ENCODE measurements at places on chromosomes 4 and X.

GRCh38 chr4:125331116-125331515, 16.4 kb downstream of the FAT4 start:
- no peak for DNase-seq

GRCh38 chrX:57674861-57675260, 5.2 kb downstream of the NLRP2B start:
- DNase-seq = no peak

- no peak for DNase-seq
Measured at GRCh38 chr4:32455231-32455630, 1735.1 kb downstream of the PCDH7 start.

DNA sequence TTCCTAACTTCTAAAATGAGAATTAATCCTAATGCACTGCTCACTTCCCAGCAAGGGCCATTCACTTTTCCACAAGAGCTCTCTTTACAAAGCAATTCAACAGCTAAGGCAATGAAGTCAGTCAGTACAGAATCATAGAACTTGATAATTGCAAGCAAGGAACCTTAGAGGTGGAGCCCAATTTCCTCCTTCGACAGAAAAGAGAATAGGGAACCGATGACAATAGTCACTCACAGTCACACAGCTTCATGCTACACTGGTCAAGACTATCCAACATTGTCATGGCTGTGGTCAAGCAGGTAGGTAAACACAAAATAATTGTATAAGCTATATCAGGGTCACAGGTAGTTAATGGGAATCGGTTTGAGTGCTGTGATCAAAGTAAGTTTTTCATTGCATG, 90.0 kb downstream of the ELOVL6 start:
- DNase-seq = no peak

DNA sequence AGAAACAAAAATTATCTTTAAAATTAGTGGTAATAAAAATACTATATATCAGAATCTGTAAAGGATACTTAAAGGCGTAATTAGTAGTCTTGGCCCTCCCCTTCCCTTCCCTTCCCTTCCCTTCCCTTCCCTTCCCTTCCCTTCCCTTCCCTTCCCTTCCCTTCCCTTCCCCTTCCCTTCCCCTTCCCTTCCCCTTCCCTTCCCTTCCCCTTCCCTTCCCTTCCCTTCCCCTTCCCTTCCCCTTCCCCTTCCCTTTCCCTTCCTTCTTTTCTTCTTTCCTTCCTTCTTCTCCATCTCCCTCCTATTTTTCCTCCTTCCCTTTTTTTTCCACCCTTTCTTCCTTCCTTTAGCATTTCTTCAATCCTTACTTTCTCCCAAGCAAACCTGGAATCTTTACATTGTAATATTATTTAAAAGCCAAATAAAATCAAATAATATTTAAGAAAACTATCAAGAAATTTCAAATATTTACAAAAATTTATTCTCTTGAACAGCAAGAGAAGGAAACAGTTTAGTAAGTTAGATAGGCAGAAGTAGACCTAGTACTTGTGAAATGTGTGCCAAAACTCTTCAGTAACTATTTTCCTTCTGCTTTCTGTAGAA, 379.8 kb upstream of the ATOH1 start:
- no peak for DNase-seq

GRCh38 chrX:150954951-150955350, 28.2 kb upstream of the HMGB3 start:
- no peak for DNase-seq

- no peak for DNase-seq
Measured at GRCh38 chrX:131795442-131796229, 227.5 kb upstream of the STK26 start.

GRCh38 chrX:25285598-25285997, 269.8 kb upstream of the ARX start:
- DNase-seq = no peak

GRCh38 chr4:154973244-154974035, 192.4 kb downstream of the RBM46 start:
- no peak for DNase-seq

DNA sequence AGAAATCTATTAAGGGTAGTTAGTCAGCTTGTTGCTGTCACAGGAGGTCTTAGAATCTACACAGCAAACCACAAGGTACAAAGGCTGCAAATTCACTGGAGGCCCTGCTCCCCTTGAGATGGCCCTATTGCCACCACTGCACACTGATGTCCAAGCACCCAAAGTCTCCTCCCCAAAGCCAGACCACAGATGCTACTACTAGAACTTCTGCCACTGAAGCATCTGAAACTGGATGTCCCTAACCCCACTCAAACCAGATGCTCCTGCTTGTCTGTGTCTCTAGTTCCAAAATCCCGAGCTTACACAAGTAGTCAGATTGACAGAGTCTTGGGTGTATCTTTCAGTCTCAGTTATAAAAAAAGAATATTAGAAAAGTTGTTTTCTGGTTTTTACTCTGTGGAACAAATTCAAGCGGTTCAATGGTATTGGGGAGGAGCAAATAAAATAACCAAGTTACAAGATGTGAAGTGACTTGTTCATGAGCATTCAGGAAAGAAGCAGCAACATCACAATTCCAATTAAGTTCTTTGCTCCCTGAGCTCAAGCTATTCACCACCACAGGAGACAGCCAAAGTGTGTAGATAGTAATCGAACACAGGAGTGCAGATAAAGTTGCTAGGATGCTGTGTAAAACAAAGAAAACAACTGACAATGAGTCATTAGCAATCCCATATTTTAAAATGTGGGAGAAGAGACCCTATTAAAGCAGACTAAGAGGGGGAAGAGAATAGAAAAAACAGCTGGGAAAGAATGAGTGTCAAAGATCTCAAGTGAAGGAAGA, 352.3 kb downstream of the PDGFC start:
- DNase-seq = no peak

DNA sequence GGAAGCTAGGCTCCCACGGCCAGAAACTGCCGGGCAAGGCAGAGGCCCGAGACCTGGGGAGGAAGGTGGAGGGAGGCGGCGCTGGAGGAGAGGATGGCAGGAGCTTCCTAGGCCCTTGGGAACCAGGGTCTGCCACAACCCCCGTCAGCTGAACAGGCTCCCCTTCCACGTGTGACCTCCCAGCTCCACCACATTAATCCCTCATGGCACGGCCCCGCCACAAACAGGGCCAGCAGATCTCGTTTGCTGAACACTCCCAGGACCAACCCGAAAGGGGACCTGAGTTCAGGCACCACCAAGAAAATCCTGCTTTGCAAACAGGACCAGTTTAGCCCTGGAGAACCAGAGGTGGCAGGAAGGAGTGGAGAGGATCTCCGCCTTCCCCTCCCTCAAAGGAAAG, 62.7 kb downstream of the FHDC1 start:
- no peak for DNase-seq

- no peak for DNase-seq
Measured at GRCh38 chrX:6694977-6695376, 160.1 kb upstream of the VCX3A start.

DNA sequence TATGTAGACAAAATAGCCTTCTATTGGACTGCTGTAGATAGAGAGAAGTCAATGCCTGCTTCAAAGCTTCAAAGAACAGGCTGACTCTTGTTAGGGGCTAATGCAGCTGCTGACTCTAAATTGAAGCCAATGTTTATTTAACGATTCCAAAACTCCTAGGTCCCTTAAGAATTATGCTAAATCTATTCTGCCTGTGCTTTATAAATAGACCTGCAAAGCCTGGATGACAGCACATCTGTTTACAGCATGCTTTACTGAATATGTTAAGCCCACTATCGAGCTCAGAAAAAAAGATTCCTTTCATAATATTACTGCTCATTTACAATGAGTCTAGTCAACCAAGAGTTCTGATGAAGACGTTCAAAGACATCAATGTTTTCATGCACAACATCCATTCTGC, 54.8 kb upstream of the RBMXL3 start:
- DNase-seq = no peak

DNA sequence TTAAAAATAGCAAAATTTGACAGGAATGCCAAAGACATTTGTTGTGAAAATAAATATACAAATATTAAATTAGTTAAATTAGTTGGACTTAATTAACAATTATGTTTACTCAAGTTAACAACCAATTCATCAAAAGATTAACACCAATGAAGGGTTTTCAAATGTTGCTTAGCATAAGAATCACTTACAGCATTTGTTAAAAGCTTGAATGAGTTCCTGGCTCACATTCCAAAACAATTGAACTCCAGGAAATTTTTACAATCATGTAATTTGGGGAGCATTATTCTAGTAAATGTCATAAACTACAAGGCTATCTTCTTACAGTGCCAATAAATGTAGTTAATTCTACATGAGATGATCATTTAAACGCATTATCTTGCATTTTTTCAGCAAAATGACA, 249.7 kb upstream of the MAGEB2 start:
- DNase-seq = no peak

- no peak for DNase-seq
Measured at GRCh38 chr4:44660396-44660795, 9.0 kb upstream of the YIPF7 start.

- no peak for DNase-seq
Measured at GRCh38 chrX:105189093-105189492, 31.4 kb downstream of the TEX13A start.

- no peak for DNase-seq
Measured at GRCh38 chrX:97310373-97310772, 426.7 kb downstream of the RPA4 start.

DNA sequence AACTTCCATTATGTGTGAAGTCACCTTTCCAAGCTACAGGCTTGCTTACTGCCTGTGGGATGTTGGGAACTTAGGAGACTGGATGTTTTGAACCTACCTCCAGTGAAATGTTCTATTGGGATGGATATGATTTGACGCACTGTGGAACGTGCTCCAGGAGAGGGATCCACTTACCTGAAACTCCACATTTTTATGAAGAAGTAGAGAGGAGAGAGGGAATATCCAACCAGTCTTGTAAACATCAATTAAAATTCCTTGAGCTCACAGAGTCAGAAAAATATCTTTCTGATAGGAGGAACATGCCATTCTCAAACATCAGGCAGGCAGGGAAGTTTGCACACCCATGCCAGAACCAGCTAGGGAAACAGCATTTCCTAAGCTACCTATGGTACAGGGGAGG, 91.1 kb upstream of the MAOA start:
- DNase-seq = no peak

GRCh38 chr4:155769090-155769489, 10.3 kb downstream of the GUCY1B1 start:
- no peak for DNase-seq

Measured in NCI-H1105 (cell line).